ENCODE measurements at places on chromosomes 2 and 18.

DNA sequence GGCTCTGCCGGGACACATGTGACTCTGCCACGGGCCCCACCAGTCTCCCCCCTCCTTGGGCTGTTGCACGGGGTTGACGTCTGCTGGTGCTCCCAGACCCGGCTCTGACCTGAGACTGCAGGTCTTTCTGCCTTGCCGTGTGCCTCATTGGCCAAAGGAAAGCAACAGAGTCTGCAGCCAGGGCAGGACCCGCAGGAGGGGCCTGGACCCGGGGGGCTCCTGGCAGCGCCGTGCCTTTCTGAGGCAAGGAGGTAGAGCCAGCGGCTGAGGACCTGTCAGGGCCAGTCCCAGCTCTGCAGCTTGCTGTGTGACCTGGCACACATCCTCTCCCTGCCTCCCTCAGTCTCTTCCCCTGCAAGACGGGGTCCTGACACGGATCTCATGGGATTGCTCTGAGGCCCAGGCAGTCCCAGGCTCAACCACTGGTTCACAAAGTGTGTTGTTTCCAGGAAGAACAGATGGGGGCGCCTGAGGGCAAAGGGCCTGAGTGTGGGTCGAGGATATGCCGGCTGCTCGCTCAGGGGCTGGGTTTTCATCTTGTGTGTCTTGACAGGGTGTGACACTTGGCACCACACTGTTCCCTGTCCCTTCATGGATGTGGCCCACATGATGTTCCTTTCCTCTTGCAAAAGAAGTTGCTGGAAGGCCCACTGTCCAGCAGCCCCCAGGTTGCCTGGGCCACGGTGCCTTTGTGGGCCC is 9.0 kb downstream of the CAPN10 start:
- H3K4me1 ChIP-seq: peaks cover 6% of the 10 kb centered on the region
- DNase-seq: peak; percentile 39
- H3K4me3 ChIP-seq: no peak overlapping the region
- H3K27ac ChIP-seq: no peak overlapping the region

DNA sequence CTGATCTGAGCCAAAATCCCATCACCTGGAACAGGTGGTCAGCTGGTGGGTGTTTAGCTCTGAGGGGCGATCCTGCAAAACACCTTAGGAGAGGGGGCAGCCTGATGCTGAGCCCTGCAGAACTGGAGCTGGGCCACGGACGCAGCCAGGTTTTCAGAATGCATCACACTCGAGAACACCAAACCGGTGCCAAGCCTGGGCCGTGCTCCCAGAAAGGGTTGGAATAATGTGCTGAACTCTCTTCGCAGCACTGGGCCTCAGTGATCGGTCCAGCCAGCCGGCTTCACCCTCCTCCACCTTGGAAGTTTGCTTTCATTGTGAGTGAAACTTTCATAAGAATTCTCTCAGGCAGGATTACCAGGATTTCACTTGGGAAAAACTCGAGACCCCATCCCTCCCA is 56.5 kb upstream of the TTC39C start:
- no peaks in the 10 kb centered on the region for H3K27me3 ChIP-seq
- no peak overlapping the region for H3K27ac ChIP-seq
- H3K4me1 ChIP-seq: no peaks in the 10 kb centered on the region
- no peaks in the 10 kb centered on the region for H3K36me3 ChIP-seq
- H3K4me3 ChIP-seq: no peak overlapping the region

- peak overlapping the region; percentile 95 for H3K4me3 ChIP-seq
- peak overlapping the region; percentile 90 for H3K27ac ChIP-seq
- DNase-seq: no peak
Measured at GRCh38 chr2:9556121-9556743, 602 bp upstream of the ADAM17 start.

DNA sequence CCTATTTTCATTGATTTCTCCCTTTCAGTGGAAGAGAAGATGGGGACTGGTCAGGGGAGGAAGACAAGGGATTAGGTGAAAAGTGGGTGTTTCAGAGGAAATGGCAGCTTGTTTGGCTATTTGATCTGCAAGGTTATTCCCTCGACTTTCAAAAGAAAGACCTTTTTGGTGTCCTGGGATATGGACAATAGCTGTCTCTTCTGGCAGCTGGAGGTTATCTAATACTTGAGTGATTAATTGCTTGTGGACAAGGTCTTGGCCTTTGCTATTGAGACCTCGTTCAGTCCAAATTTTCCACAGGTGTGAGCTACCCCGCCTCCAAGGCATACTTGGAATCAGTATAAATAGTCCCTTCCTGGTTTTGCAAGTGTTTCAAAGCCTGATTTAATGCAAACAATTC is 33.3 kb upstream of the TRAPPC8 start:
- no peaks in the 10 kb centered on the region for H3K4me1 ChIP-seq
- no peak for DNase-seq
- H3K36me3 ChIP-seq: no peaks in the 10 kb centered on the region
- no peak overlapping the region for H3K27ac ChIP-seq
- H3K4me3 ChIP-seq: no peak overlapping the region

- H3K4me3 ChIP-seq: peak overlapping the region; percentile 89
- DNase-seq: no peak
- no peaks in the 10 kb centered on the region for H3K36me3 ChIP-seq
- no peaks in the 10 kb centered on the region for H3K27me3 ChIP-seq
- peaks cover 19% of the 10 kb centered on the region for H3K4me1 ChIP-seq
- H3K27ac ChIP-seq: peak overlapping the region; percentile 75
Measured at GRCh38 chr2:68253219-68254068, 1.1 kb upstream of the PPP3R1 start.

DNA sequence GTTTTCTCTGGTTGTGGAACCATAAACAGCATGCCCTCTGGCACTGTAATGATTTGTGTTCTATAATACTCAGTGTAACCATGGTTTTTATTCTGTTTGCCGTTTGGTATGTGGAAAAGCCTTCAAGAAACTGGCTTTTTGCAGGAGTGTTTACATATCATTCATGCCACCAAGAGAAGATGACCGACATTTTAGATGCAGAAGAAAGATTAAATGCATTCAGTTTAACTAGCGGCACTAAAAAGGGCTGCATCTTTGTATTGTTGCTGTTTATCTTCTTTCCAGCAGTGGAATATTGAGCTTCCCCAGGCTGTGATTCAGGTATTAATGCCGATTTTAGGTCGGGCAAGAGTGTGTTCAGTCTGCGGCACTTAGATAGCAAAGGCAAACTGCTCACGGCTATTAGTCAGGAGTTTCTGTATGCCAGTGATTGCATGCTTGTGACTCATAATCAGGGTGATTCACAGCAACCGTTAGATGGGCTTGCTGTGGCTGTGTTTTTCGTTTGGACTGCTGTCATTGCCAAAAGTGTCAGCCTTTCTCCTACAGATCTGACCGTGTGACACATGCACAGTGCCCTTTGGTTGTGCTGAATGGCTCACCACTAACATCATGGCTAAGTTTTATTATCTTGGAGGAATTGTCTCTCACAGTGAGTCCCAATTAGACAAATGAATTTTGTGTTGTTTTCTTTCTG is 479.7 kb downstream of the PARD3B start:
- H3K4me3 ChIP-seq: no peak overlapping the region
- peaks cover 6% of the 10 kb centered on the region for H3K4me1 ChIP-seq
- H3K27me3 ChIP-seq: no peaks in the 10 kb centered on the region
- no peak for DNase-seq
- no peaks in the 10 kb centered on the region for H3K36me3 ChIP-seq

DNA sequence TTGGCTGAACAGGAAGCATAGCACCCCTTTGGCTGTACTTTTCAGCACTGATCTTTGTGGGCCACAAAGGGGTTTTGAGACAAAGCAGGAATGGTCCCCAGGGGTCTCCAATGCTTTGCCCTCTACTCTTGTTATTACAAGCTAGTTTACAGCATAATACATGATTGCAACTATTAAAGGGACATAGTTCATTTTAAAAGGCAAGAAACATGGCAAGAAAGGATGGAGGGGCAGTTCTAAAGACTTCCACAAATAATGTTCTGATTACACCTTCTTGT is 196.6 kb downstream of the FHOD3 start:
- no peaks in the 10 kb centered on the region for H3K4me1 ChIP-seq
- no peaks in the 10 kb centered on the region for H3K27me3 ChIP-seq
- H3K36me3 ChIP-seq: no peaks in the 10 kb centered on the region
- H3K27ac ChIP-seq: no peak overlapping the region
- no peak for DNase-seq
- H3K4me3 ChIP-seq: no peak overlapping the region

- no peaks in the 10 kb centered on the region for H3K4me1 ChIP-seq
- DNase-seq: no peak
- H3K27me3 ChIP-seq: peaks cover 11% of the 10 kb centered on the region
Measured at GRCh38 chr2:240205348-240205747, 64.9 kb upstream of the OTOS start.

GRCh38 chr2:193566886-193567285 is 1372.2 kb upstream of the TMEFF2 start:
- no peaks in the 10 kb centered on the region for H3K4me1 ChIP-seq
- no peak overlapping the region for H3K4me3 ChIP-seq
- no peaks in the 10 kb centered on the region for H3K36me3 ChIP-seq
- no peaks in the 10 kb centered on the region for H3K27me3 ChIP-seq
- no peak for DNase-seq

DNA sequence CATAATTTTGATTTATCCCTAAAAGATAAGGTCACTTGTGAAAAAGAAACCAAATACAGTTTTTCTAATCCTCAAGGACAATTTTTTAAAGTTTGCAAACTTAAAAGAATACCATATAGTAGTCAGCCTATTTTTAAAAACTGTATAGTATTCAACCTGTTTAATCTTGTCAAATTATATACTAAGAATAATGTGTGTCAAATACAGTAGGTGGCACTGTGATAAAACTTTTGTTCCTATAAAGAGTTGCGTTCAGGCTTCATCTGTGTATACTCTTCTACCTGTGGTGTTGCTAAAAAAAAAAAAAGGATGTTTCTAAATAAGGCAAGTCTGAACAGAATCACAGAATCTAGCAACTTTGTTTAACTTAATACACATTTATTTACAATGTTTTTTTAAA is 68.6 kb downstream of the CCDC138 start:
- no peak overlapping the region for H3K4me3 ChIP-seq
- H3K27ac ChIP-seq: no peak overlapping the region
- H3K4me1 ChIP-seq: no peaks in the 10 kb centered on the region
- peak; percentile 54 for DNase-seq

- no peak overlapping the region for H3K4me3 ChIP-seq
- peaks cover 4% of the 10 kb centered on the region for H3K36me3 ChIP-seq
- H3K4me1 ChIP-seq: no peaks in the 10 kb centered on the region
- no peak for DNase-seq
- no peak overlapping the region for H3K27ac ChIP-seq
Measured at GRCh38 chr2:28339516-28340175, 53.0 kb upstream of the FOSL2 start.

Data from CD4-positive, alpha-beta T cell (primary cell).